Ureter (tissue), 1 donor: ENCODE measurements at places on chromosomes 4 and X. TPM values are rescaled to one million over a fixed set of nuclear protein-coding genes. Genes with fewer than 3 reads are reported as not detected.
A peak's percentile ranks its signal among the peaks of the same experiment; 100 is the strongest.

The MID2 gene
- 29.9 TPM for total RNA-seq

DNA sequence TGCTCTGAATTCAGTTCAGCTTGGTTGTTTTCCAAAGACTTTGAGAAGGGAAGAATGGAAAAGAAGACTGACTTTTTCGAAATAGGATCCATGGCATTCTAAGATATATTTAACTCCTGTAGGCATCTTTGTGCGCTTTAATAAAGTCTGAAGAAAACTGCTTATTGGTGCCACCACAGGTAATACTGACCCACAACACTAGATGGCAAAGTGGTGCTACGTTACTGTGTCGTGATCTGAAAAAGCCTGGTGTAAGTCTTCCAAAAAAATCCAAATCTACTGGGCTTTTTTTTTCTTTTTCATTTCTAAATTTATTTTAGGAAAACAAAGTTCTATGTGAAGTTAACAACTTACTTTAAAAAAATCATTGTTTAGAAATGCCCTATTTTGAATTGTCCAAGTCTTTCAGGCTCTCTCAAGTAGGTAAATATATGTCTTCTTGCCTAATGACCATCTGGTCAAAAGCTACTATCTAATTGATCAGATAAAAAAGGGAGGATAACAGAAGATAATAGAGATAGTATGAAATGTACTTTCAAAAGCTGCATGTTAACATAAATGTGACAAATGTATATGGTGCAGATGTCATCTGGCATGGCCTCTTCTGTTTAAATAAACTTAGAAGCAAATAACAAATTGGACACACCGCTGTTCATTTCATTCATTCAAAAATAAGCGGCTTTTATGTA lies 47.0 kb upstream of the MID1IP1 start:
- no peak for DNase-seq

- DNase-seq = no peak
Observed at GRCh38 chr4:117400039-117400835, 314.9 kb upstream of the TRAM1L1 start.

GRCh38 chr4:110009550-110009949 lies 96.9 kb downstream of the EGF start:
- DNase-seq = no peak

DNA sequence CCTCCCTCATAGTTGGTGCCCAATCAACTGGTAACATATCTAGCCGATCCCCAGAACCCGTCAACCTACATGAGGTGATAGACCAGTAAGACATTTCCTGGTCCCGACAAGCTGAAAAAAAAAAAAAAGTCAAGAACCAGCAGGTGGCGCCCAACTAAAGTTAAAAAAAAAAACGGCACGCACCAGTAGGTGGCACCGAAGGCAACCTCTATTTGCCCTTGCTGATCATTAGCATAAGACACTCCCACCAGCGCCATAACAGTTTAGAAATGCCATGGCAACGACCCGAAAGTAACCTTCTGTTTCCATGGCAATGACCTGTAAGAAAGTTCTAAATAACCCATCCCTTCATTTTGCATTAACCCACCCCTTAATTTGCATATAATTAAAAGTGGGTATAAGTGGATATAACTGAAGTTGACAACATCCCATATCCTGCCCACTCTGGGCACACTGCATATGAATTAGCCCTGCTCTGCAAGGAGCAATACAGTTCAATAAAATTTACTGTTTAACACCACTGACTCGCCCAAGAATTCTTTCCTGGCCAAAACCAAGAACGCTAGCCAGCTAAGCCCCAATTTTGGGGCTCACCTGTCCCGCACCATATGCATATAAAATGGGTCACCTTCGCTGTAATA lies 83.9 kb upstream of the SPANXB1 start:
- DNase-seq = no peak

GRCh38 chrX:56757327-56757726 lies 28.3 kb downstream of the NBDY start:
- no peak for DNase-seq

DNA sequence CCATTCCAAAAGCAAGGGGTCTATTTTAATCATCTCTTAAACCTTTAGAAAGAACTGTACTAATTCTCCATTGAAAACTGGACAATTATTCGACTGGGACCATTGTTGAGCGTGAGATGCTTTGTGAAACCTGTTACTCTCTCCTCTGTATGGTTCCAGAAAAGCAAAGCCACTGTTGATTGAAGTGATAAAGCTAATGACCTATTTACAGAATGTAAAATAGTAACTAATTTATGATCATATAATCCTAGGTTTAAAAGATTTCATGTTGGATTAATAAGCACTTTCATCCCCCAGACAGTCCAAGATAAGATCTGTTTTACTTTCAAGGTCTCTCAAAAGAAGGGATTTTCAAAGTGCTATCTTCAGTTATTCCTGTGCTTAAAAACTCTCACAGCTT lies 614.5 kb downstream of the TMA16 start:
- no peak for DNase-seq

DNA sequence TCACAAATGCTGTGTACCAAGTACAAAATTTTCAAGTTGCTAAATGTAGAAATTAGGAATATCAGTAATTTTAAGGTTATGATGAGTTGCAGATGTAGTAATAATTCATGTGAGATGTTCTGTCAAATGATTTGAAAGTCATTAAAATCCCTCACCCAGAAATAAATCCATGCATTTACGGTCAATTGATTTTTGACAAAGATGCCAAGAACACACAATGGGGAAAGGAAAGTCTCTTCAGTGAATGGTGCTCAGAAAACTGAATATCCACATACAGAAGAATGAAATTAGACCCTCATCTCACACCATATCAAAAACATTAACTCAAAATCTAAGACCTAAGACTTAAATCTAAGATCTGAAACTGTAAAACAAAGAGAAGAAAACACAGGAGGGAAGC lies 12.9 kb upstream of the BMPR1B start:
- DNase-seq = no peak

GRCh38 chr4:7202411-7202810 lies 10.1 kb downstream of the SORCS2 start:
- no peak for DNase-seq

The USP51 gene
- total RNA-seq = 3.5 TPM

The CSN1S1 gene
- total RNA-seq = not detected

DNA sequence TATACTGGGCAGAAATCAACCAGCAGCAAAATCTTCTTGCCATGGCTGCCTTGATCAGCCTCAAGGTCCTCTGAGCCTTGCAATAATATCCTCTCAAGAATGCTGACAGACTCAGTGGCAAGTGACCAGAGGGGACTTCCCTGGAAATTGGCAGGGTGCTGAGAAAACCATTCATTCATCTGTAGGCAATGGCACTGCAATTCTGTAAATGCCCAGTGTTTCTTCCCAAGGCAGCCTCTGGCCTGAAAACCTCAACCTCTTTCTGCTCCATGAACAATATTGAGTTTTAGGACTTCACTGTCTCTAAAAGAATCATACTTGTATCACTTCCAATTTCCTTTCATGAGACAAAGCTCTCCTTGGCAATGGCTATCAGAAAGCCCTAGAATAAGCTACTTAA lies 754.3 kb upstream of the TENM3 start:
- DNase-seq = no peak

- DNase-seq = peak; percentile 45
Observed at GRCh38 chr4:183438458-183439113, 5.8 kb upstream of the CDKN2AIP start.

The CXCL11 gene
- 0.31 TPM for total RNA-seq

DNA sequence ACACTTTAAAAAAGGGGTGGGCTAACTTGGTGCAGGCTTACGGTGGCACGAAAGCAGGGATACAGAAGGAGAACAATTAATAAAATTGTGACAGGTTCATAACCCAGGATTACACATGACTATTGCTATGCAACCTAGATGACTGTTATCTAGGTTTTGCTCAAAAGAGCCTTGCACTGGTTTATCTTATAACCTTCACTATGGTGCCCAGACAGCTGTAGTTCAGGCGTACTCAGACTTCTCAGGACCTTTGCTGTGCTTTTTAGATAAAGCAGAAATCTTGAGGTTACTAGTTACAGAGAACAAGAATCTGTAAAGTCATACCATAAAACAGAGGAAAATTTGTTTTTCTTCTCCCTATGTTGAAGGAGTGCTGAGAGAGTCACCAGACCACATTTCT lies 44.4 kb downstream of the UGT2A3 start:
- DNase-seq = no peak

- no peak for DNase-seq
Observed at GRCh38 chr4:168514249-168514852, 17.5 kb downstream of the PALLD start.

DNA sequence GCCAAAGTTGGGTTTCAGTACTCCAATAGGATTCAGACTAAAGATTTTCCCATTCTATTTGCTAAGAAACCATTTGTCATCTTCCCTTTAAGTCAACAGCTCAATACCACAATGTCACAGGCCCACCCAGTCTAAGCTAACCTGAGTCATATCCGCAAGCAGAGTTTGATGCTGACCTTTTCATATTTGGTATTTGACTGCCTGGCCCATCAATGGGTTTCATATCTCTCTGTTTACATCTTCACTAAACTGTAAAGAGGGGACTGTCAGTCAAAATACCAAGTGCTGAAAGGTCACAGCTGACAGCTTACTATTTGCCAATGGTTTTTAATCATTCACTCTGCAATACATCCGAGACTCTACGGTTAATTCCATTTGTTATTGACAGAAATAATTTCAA lies 707.5 kb upstream of the ACTRT1 start:
- DNase-seq = no peak
